Upper lobe of left lung (tissue), 6 donors: ENCODE measurements at places on chromosomes 2 and 18. TPM values are rescaled to one million over a fixed set of nuclear protein-coding genes. Genes with fewer than 3 reads are reported as not detected.

DNA sequence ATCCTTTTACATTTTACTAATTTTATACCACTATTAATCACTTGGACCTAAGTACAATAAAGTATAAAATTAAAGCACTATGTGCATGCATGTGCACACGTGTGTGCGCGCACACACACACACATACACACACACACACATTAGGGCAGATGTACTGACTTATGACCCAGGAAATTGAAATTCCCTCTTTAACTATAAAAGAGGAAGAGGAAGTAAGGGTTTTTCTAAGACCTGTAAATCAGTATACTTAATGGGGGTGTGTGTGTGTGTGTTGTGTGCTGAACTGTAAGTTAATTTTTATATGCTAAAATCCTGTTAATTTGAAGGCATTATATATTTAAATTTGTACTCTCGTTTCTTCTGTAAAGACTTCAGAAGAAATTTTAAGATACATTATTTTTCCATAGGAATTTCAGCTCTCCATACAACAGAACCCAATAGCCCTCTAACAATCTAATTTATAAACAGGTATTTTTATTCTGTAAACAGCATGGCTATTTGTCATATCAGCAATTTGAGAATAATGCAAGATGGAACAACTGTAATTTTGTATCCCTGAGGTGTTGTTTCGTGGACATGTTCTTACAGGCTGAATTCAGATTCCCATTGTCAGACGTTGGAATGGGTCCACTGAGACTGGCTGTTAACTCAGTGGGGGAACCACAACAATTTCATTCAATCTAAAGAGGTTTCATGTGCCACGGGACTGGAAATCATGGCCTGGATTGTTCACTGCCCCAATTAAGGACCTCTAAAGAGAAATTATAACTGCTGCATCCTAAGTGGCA lies 90.9 kb downstream of the PLA2R1 start:
- no peak for DNase-seq

- DNase-seq: no peak
These were observed 62.1 kb downstream of the RND3 start for GRCh38 chr2:150425121-150425955.

Gene TMEM169
- 0.15 TPM for total RNA-seq

DNA sequence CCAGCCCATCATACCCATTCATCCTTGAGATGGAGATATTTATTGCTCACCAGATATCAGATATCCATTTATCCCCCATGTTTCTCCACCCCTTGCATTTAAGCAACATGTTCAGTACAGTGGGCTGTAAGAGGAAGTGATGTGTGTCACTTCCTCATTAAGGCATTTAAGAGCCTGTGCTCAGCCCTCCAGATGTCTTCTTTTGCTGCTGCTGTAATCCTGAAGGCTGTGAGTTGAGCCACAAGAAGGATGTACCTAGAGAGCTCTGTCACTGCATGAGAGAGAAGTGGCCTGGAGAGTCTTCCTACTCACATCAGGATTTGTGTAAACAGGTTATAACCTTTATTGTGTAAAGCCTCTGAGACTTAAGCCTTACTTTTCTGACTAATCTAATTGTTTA lies 151.8 kb upstream of the UNC80 start:
- DNase-seq: no peak

GRCh38 chr2:220775856-220776488 lies 796.1 kb downstream of the EPHA4 start:
- DNase-seq: no peak

DNA sequence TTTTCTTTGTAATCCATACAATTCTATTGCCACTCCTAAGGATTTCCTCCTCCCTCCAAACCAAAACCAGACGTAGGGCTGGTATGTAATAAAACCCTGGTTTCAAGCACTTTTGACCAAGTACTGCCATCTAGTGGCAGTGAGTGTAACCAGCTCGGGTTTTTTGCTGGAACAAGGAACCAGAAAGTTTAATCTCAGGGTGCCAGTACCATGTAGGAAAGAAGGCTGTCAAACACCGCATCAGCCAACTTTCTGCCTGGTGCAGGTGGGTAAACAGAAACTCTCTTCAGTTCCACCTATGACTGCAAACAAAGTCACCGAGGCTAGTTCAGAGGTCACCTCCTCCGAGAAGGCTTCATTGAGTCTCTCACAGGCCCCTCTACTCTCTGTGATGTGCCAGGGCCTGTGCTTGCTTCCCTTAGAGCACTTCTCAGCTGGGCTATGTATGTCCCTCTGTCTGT lies 10.2 kb upstream of the THNSL2 start:
- peak; percentile 43 for DNase-seq

Gene CYP27C1
- 0.39 TPM for total RNA-seq

- no peak for DNase-seq
These were observed 64.9 kb downstream of the SPRED2 start for GRCh38 chr2:65367524-65367923.

GRCh38 chr2:216819766-216820165 lies 40.1 kb downstream of the TNP1 start:
- no peak for DNase-seq

Gene LRATD1
- total RNA-seq: 9.0 TPM

Gene ABHD3
- 24.4 TPM for total RNA-seq
